ENCODE measurements at places on chromosomes 3 and 15.

GRCh38 chr3:71461749-71462483 is 121.6 kb downstream of the FOXP1 start:
- DNase-seq: peak; percentile 7

- DNase-seq: no peak
These were observed 149.1 kb downstream of the NFKBIZ start for GRCh38 chr3:101998256-101998926.

DNA sequence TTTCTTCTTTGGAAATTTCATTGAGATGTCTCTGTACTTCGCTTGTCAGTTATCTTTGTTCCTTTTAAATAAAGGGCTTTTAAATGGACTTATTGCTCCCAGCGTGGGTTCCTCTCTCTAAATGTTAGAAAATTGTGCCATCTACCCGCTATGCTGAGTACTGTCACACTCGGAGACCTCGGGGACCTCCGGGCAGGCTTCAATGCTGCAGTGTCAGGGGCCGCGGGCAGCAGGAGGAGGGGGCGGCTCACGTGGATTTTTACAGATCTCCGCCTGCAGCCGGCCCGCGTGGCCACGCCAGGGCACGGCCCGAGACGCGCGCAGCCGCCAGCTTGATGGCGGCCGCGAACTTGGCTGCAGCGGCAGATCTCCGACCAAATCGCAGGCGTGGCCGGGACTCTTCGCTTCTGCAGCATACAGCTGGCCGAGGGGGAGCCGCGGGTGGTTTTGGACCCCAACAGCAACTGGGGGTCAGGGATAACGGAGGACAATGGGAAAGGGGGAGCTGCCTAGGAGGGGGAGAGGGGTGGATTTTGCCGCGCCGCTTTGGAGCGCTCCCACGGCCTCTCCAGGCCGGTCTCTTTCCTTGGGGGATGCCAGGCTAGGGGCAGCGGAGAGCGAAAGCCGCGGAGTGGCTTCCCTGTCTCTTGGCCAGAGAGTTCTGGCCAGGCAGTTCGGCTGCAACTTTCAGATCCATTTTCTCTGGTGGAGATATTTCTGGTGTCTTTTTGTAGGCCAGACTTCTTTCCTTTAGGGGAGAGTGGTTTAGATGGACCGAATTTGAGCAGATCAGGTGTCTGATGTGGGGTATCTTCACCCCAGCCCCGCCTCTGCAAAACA is 15.3 kb downstream of the NR2F2 start:
- peak; percentile 70 for DNase-seq

GRCh38 chr3:197787412-197787811 is 3.6 kb upstream of the LRCH3 start:
- no peak for DNase-seq

DNA sequence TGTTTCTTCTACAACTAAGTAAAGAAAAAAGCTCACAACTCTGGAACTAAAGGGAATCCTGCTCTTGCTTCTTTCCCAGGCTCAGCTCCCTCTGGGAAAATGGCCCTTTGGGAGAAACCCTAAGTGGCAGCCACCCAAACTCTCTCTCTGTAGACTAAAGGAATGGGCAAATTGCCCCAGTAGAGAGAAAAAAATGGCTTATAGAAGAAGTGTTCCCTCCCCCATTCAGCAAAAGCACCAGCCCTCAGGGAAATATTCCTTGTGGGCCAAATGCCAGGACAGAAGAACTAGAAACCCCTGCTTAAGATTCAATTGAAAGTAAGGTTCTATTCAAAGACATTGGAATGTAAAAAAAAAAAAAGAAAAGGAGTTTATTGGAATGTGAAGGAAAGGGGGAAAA is 603.7 kb upstream of the ALCAM start:
- no peak for DNase-seq

- no peak for DNase-seq
These were observed 19.3 kb upstream of the PRR23E start for GRCh38 chr3:127173516-127174166.

DNA sequence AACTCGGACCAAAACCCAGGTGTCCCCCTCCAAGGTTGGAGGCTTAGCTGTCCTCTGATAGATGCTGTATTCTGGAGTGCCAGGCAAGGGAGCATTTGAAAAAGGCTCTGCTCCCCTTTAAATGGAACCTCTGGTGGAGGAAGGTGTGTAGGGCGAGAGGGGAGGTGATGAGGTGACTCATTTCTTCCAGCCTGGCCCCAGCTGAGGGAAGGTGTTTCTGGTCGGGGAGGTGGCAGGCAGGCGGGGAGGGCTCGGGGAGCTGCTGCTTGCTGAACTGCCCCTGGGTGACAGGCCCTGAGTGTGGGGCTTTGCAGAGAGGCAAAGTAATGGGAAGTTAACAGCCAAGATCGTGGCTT is 18.8 kb downstream of the PSTPIP1 start:
- no peak for DNase-seq

DNA sequence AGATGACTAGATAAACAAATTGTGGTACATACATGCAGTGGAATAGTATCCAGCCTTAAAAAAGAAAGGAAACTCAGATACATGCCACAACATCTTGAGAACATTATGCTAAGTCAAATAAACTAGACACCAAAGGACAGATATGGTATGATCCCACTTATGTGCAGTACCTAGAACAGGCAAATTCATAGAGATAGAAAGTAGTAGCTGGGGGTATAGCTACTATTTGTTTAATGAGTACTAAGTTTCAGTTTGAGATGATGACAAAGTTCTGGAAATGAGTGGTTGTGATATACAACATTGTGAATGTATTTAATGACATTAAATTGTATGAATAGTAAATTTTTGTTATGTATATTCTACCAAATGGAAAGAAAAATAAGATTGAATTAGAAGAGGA is 477.2 kb upstream of the CFAP20DC start:
- DNase-seq: no peak

DNA sequence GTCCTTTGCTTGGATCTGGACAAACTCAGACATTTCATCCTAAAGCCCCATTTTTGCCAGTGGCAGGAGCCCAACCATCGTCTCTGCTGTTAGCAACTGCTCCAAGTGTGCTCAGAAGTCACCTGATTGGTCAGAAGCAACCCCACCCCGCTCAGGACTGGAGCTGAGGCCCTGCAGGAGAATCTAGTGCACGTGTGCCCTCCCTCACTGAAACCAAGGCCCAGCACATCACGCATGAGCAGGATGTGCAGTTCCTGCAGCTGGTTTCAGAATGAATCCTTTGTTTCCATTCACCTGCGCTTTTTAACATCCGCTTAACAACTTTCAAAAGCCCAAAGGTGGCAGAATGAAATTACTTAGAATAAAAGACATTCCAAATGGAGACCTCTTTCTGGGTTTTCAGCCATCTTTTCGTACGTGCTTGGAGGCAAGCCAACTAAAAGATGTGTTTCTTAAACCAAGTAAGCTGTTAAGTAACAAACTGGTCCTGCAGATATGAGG is 81.2 kb downstream of the SRGAP3 start:
- DNase-seq: no peak

GRCh38 chr15:72117486-72118016 is 399 bp downstream of the MYO9A start:
- peak; percentile 80 for DNase-seq

DNA sequence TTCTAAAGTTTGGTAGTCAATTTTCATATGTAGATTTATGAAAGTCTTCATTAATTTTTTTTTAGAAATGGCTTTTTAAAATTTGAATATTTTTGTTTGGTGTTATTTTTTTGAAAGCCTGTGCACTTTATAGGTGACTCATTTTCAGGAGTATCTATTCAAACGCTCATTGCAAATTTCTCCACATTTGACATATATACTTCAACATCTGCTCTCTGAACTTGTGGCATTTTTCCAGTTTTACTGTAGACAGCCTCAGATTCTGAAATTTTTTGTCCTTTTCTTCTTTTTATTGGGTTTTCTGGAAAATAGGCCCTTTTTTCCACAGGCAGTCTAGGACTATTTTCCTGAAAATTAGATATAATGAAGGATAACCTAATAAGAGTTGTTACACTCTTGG is 396.6 kb downstream of the RBMS3 start:
- DNase-seq: no peak

GRCh38 chr3:172557515-172558220 is 34.4 kb upstream of the TNFSF10 start:
- no peak for DNase-seq

DNA sequence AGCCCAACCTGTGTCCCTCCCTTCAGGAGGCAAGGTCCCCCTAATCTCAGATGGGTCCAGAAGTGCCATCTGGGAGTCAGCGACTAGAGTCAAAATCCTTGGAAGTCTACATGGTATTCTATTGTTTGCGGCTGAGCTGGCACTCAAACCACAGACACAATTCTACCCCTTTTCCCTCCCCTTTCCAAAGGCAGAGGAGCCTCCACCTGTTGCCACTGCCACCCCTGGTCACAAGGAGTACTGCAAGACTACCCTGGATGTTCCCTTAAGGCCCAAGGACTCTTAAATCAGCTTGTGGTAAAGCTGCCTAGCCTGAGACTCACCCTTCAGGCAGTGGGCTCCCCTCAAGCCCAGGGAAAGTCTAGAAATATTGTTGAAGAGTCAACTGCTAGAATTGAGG is 4.3 kb upstream of the OR5H6 start:
- peak; percentile 28 for DNase-seq

GRCh38 chr3:46979958-46980497 is 562 bp downstream of the NBEAL2 start:
- peak; percentile 9 for DNase-seq

- no peak for DNase-seq
These were observed 35.4 kb upstream of the TOPAZ1 start for GRCh38 chr3:44206261-44206660.

DNA sequence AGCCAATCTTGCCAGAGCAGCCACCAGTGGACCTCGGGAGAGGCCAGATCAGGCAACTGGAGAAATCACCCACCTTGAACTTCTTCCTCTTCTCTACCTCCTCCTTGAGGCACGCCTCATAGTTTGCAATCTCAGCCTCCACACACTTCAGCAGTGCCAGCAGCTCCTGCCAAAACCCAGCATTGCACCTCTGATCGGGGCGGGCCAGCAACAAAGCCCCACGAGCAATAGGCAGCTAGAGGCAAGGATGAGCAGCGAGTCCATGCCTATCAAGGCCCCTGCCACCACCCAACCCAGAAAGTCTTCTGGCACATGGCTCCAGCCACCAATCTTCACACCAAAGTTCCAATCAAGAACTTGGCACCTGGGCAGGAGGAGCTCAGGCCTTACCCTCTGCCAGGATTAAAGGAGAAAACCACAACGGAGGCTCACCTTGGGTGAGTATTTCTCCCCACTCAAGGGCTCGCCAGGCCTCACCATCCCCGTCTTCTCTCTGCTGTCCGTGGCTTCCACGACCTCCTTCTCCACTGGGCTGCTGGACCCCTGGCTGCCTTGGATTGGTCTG is 42.1 kb downstream of the SEMA3G start:
- DNase-seq: no peak

- no peak for DNase-seq
These were observed 807.0 kb upstream of the ARRDC4 start for GRCh38 chr15:97153356-97153965.

DNA sequence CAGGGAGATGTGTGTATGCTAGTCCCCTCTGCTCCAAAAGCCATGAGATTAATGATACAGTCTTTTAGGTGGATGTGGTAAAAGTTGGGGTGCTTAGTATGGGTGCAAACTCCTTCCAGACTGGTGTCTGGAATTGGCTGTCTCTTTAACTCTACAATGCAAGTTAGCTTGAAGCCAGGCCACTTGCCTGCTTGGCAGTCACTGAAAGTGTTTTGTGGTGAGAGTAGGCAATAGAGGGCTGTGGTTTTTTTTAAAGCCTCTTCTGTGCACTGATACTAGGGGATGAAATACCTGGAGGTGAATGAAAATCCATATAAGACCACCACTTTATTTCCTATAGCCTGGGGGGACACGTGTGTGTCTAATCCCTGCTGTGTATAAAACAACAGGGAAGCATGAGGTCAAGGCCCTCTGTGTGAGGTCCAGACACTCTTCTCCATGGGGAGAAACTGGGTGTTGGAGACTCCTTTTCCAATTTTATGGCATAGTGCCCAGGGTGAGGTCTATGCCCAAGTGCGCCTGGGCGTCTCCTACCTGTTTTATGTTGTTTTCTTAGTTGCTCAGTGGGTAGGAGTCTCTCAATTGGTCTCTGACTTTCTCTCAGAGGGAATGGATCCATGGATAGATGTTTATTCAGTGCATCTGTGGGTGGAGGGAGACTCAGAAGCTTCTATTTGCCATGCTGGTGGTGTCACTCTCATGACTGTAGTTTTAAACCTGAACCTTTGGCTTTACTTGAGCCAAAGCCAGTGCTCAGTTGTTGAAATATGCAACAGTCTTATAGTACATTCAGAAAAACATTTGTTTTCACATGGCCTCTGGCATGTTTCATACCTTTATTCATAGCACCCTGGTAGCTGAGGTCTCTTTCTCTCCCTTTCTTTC is 327.8 kb upstream of the ATP11B start:
- DNase-seq: no peak

DNA sequence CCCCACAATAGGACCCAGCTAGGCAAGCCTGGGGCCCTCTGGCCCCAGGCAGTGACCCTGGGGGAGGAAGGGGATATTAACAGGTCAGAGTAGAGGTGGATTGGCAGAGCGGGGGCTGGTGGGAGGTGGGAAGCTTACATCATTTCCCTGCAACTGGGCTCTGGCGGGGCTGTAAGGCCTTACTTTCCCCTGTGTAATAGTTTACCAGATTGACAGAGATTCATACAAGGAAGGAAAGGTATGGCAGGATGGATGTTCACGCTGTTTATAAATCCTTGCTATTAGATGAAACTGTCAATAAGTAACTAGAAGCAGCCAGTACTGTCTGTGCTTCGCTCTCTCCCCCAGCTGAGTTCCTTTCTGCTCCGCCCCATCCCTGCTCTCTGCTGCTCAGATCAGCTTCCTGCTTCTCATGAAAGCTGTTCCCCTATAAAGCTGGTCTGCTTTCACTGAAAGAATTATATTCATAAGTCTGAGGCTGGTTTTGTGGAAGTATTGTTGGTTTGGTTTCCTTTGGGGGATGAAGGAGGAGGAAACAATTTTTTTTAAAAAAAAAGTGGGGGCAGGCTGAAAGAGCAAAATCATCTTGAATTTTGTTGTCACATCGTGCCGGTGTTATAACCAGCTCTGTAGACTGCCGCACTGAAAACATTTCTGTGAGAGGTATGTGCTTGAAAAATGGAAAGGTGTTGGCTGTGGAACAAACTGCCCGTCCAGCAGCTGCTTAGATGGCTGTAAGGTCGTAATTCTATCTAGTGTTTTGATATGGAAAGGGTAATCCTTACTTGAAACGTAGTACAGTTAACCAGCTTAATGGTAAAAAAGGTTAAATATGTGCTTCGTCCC is 76.4 kb downstream of the BBX start:
- peak; percentile 77 for DNase-seq
